ENCODE measurements at places on chromosomes 3 and 15.

- DNase-seq: no peak
Observed at GRCh38 chr3:114900908-114901307, 246.2 kb downstream of the ZBTB20 start.

GRCh38 chr3:45169125-45169904 is 23.1 kb upstream of the CDCP1 start:
- DNase-seq: no peak

GRCh38 chr15:31495281-31495680 is 168.6 kb downstream of the KLF13 start:
- no peak for DNase-seq

DNA sequence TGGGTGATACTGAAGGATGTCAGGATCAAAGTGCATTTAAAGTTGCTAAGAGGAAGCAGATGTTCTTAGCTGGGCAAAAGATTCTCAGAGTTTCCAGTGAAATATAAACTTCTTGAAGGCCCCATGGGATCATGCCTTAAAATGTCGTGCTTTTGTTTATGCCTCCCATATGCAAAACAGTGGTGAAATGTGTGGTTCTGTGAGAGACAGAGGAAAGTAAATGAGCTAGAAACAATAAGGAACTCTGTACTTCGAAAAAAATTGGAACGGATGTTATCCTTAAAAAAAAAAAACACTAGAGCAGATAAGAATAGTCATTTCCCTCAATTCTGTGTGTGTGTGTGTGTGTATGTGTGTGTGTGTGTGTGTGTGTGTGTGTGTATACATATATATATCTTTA is 497.0 kb upstream of the TBL1XR1 start:
- DNase-seq: no peak

- DNase-seq: no peak
Observed at GRCh38 chr3:12559520-12559919, 2.6 kb downstream of the MKRN2 start.

DNA sequence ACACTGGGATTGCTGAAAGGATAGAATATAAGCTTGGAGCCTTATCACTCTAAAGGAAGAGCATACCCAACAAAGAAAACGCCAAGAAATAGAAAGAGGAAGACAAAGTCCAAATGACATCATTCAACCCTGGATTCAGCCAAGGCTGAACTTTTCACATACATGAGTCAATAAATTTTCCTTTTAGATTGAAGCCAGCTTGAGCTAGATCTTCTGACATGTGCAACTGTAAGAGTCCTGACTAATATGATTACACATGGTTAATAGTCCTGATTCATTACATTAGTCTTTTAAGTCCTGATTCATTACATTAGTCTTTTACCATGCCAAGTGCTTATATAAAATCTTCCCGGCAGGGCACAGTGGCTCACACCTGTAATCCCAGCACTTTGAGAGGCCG is 13.6 kb upstream of the DENND6A start:
- DNase-seq: no peak

- DNase-seq: no peak
Observed at GRCh38 chr15:41881920-41882688, 11.7 kb downstream of the SPTBN5 start.

GRCh38 chr3:140845882-140846281 is 95.8 kb upstream of the SLC25A36 start:
- DNase-seq: no peak

DNA sequence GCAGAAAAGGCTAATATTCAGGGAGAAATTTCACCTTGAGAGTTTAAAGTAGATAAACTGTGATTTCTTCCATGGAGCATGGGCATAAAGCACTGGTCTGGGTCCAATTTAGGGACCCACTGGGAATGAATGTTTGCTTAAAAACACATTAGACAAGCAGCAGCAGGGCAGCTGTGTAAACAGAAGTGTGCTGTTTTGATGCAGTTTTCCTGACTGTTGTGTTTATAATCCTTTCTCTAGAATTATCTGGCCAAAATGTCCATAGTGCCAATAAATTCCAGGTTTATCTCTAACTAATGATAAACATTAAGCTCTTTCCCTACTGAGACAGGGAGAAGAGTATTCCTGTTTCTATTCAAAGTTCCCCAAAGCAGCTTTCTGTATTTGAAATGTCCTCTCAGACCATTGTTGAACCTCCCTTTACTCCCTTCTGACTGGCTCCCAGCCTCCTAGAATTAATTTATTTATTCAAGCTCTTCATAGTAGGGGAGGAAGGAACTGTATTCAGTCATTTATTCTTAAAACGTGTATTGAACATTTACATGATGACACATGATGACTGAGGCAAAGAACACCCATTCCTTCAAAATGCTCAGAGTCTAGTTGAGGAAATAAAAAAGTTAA is 7.0 kb upstream of the TM4SF18 start:
- DNase-seq: no peak

DNA sequence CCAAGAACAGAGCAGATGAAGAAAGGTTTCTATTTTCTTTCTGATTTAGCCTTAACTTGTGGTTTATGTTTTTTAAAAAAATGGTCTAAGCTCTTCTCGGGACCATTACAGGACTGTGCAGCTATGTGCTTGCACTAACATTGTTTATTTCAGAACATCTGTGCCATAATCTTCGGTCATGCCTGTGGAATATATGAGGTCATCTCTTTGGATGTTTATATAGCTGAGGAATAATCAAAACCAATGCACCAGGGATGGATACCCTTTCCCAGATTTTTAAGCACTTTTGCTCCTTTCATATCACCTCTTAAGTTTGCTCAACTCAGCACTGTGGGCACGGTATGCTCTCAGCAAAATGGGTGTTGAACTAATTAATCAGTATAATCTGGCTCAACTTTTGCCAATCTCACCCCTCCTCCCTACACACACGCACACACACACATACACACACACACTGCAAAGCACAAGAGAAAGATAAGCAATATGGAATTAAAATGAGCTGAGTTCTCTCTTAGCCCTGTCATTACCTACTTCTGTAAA is 268.5 kb upstream of the TMC3 start:
- no peak for DNase-seq

DNA sequence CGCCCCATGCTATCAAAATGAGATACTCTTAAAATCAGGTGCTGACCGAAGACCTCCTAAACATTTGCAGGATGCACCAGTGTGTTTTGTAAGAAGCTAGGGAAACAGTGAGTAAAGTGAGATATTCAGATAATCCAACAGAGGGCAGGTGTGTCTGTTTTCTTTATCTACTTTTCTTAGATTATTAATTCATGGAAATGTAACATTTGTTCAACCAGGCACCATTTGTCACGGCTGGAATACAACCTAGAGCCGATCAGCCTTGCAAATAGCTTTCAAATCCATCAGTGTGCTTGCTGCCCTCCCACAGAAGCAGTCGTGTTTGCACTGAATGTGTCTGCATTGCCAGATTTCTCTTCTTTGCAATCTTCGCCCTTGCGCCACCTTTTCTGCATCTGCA is 201.9 kb upstream of the CHRM5 start:
- no peak for DNase-seq

DNA sequence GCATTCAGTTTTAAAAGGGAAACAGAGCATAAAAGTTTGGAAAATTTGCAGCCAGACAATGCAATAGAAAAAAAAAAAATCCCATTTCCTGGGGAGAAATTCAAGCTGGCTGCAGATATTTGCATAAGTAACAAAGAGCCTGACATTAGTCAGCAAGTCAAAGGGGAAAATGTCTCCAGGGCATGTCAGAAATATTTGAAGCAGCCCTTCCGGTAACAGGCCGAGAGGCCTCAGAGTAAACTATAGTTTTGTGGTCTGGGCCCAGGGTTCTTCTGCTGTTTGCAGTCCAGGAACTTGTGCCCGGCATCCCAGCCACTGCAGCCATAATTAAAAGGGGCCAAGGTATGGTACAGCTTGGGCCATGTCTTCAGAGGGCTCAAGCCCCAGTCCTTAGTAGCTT is 411.6 kb upstream of the BCHE start:
- DNase-seq: no peak

DNA sequence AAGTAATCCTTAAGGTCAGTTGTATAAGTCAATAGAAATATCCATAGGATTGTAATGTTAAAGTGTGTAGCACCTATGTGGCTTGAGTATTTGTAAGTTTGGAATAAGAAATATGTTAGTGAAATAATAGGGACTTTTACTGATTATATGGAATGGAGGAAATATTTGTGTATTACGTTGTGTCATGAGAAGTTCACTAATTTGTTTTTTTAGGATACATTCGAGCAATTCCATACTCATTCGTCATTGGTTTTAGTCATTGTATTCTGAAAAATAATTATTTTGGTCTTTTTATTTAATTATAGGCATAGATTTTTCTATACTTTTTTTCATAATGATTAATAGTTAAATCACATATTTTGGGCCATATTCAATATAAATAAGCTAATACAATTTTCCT is 21.0 kb downstream of the MBNL1 start:
- no peak for DNase-seq

GRCh38 chr15:67253549-67254237 is 768 bp downstream of the AAGAB start:
- no peak for DNase-seq

DNA sequence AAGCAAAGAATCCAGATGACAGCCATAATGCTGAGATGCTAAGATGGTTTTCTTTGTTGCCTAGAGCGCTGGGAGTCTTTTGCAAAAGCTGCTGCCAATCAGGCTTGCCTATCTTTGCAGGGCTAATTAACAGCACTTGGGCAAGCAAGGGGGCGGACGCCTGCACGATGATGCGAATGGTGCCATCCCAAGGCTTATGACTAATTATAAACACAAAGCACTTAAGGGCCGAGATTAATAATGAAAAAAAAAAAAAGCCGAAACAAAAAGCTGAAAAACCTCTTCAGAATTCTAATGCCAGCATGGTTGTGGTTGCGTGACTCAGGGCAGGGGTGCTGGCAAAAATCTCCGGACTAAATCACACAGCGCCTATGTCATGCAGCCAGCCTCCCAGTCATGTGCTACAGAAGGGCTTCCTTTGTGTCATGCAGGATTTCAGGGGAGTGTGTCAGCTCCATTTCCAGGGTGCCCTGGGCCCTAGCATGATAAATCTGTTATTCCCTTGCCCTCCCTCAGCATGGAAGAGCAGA is 185.0 kb upstream of the ANKRD28 start:
- DNase-seq: no peak

DNA sequence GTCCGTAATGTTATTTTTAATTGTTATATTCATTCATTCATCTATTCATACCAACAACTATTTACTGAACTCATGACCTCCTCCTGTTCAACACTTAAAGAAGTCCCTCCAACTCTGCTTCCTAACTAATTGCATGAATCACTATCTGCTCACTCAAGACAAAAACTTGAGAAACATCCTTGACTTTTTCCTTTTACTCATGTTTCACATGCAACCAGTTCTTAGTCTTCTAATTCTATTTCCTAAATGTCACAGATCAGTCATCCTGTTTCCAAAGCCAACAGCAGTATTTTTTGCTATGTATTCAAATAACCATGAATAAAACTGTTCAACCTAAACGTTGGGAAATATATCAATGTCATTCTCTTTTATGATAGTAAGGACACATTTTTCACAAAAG is 124.6 kb upstream of the GBE1 start:
- no peak for DNase-seq

DNA sequence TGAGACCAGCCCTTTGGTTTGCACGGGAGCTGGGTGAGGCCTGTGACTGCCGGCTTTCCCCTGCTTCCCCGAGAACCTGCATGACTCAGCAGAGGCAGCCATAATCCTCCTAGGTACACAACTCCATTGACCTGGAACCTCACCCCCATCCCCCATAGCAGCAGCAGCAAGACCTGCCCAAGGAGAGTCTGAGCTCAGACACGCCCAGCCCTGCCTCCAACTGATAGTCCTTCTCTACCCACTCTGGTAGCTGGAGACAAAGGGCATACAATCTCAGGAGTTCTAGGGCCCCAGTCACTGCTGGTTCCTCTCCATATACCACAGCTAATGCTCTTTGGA is 141.0 kb upstream of the ARHGEF26 start:
- DNase-seq: no peak

DNA sequence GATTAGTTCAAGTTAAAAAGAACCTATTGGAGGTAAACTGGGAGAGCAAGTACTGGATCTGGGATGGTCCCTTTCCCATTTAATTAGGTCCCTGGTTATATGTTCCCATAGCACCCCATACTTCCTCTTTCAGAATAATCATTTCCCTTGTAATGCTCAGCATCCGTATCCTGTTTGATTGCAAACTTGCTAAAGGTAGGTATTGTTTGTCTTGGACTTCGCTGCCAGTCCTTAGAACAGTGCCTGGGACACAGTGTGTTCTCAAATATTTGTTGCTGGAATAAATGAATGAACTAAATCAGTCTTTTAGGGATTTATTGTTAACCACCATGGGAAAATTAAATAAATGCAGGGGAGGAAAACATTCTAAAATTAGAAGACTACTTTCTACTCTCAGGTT is 299.8 kb downstream of the GRM7 start:
- DNase-seq: no peak

Data from stimulated activated CD4-positive, alpha-beta T cell treated with anti-CD3 and anti-CD28 coated beads, TNF-alpha, amount 100 ng/mL, for 4 hours (primary cell).